ENCODE measurements at places on chromosomes 16 and 17. TPM values are rescaled to one million over a fixed set of nuclear protein-coding genes. Genes with fewer than 3 reads are reported as not detected.

TBC1D28 gene
- total RNA-seq: not detected

TBC1D3H gene
- not detected for total RNA-seq

EME2 gene
- total RNA-seq: 4.0 TPM

ZNF385C gene
- not detected for total RNA-seq

KRT31 gene
- total RNA-seq: not detected

ABCC12 gene
- not detected for total RNA-seq

HAPSTR1 gene
- total RNA-seq: 56.2 TPM

WIPF2 gene
- 4.8 TPM for total RNA-seq

FMNL1 gene
- total RNA-seq: 0.65 TPM

DNA sequence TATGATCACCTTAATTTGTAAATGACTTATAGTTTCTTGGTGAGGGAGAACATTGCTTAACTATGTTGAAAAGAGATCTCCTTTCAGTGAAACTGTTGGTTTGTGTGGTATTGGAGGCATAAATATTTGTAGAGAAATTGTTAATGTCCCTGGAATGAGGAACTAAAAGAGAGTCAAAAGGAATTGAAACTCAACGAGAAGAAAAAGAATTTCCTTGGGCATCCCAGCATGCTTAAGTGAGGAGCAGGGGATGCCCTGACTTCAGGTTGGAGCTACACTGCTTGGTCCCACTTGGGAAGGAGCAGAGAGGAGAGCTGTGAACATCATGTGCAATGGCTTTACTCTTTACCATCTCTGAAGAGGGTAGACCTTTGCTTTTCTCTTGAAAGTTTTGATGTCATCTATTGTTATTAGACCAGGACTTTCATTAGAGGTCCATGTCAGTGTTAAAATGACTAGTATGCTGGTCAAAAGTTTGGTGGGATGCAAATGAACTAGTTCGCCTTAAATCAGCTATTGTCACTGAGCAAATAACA is 21.7 kb downstream of the KRT23 start:
- DNase-seq: no peak

GRCh38 chr16:921321-921905 is 49.4 kb downstream of the LMF1 start:
- no peak for DNase-seq

- no peak for DNase-seq
These were observed 13.2 kb upstream of the RNF222 start for GRCh38 chr17:8410883-8411238.

DNA sequence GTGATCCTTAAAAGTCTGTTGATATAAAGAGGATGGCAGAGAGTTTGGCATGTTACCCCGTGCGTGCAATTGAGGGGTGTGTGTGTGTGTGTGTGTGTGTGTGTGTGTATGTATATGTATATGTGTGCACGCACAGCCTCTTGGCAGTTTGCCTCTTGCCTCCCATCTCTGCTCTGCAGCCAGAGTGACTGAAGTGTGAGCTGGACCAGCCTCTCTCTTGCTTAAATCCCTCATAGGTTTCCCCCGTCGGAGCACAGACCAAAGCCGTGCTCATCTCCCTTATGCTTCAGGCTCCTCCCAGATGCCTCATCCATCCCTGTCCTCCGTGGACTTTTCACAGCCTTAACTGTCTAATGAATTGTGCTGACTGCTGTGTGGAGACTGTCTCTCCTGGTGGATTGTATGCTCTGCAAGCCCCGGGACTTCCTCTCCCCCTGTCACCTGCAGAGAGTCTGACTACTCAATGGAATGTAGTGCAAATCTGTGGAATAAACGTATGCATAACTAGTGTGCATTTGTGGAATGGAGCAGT is 413.5 kb downstream of the CPPED1 start:
- no peak for DNase-seq

GRCh38 chr17:73519714-73520368 is 124.4 kb downstream of the SDK2 start:
- no peak for DNase-seq

DNA sequence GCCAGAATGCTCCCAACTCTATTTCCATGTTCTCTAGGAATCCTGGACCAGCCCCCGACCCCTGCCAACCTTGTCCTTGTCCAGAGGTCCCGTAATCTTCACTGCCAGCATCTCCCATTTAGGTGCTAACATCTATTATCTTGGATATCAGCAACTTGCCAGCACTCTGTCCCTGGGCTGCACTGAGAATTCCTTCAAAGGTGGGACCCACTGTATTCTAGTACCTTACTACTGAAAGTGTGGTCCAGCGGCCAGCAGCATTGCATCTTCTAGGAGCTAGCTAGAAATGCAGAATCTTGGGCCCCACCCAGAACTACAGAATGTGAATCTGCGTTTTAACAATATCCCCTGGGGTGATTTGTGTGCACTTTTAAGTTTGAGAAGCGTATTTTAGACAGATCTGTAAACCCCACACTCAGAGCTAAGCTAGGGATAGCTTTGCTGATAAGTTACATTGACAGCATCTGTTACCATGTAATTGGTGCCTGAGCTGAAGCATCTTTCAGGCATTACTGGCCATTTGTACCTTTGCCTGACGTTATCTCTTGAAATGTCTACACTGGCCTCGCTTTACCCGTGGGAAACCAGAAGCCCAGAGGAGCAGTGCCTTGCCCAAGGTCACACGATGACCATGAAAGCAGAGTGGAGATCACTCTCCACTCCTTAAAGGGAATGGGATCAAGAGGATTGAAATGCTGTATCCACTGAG is 8.3 kb downstream of the ABAT start:
- DNase-seq: no peak

- DNase-seq: peak; percentile 27
These were observed 10.6 kb downstream of the KSR1 start for GRCh38 chr17:27466743-27467375.

DNA sequence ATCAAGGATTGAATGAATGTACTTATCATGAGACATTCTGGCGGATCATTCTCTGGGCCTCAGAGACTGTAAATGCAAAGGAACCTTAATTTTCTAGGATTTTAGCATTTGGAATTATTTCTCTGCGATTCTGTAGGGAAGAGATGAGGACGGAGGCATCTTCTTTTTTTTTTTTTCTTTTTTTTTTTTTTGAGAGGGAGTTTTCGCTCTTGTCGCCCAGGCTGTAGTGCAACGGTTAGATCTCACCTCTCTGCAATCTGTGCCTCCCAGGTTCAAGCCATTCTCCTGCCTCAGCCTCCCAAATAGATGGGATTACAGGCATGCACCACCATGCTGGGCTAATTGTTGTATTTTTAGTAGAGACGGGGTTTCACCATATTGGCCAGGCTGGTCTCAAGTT is 2.1 kb downstream of the ITGAL start:
- no peak for DNase-seq

DNA sequence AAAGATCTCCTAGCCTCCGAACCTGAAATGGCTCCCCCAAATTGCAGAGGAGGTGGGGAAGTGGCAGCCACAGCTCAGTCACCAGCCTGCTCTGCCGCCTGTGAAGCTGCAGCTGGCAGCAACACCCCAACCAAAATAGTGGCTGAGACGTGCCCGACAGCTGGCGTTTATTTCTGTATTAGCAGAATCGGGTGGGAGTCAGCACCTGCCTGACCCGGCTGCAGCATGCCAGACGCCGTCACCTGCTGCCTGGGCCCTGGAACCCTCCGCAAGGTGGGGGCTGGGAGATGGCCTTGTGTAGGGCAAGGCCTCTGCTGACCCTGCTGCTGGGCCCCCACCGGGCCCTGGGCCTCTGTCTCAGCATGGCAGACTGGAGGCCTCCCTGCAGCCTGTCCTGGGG is 17.5 kb upstream of the PABPN1L start:
- no peak for DNase-seq

GRCh38 chr17:34201225-34201624 is 53.9 kb upstream of the CCL2 start:
- no peak for DNase-seq

- DNase-seq: no peak
These were observed 58.8 kb downstream of the ADCY9 start for GRCh38 chr16:4057439-4057877.
